Fibroblast of skin of right biceps (primary cell): ENCODE measurements at places on chromosomes 11 and 22.

DNA sequence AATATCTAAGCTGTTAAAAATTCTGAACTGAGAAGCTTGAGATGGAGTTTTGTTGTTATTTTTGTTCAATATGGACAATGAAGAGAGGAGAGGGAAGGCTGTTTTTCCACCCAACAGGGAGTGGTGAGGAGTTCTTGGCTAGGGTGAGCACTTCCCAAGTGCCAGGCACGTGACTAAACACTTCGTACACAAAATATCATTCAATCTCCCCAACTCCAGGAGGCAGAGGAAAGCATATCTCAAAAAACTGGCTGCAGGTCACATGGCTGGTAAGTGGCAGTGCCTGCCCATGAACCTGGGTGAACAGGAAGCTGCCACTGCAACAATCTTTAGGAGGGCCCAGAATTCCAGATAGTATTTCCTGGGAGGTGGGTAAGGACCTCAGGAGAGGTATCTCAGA lies 11.6 kb downstream of the ELF5 start:
- DNase-seq: peak; percentile 8

DNA sequence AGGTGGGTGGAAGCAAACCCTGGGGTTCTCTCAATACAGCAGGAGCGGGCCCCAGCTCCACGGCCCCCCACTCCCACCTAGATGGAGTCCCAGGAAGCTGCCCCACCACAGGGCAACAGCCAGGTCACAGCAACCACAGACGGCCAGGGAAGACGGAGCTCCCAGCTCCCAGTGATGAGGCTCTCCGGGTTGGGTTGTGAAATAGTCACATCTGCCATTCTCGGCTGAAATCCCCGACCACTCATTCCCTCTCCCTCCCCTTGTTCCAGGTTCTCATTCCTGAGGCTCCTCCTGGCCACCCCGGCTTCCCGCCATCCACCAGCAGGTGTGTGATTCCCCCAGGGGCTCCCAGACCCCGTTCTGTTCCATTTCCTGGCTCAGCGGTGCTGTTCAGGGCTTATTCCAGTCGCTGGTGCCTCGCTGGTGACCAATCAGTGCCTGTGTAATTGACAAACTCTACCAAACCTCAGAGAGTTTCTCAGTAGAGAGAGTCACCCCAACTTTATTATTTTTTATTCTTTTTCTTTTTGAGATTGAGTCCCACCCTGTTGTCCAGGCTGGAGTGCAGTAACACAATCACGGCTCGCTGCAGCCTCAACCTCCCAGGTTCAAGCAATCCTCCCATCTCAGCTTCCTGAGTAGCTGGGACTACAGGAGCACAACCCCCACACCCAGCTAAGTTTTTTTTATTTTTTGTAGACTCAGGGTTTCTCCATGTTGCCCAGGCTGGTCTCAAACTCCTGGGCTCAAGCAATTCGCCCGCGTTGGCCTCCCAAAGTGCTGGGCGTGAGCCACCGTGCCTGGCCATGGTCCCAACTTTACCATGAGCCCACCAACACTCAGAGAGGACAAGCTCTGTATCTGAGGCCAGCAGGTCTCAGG lies 63.2 kb downstream of the SHANK2 start:
- DNase-seq: no peak

DNA sequence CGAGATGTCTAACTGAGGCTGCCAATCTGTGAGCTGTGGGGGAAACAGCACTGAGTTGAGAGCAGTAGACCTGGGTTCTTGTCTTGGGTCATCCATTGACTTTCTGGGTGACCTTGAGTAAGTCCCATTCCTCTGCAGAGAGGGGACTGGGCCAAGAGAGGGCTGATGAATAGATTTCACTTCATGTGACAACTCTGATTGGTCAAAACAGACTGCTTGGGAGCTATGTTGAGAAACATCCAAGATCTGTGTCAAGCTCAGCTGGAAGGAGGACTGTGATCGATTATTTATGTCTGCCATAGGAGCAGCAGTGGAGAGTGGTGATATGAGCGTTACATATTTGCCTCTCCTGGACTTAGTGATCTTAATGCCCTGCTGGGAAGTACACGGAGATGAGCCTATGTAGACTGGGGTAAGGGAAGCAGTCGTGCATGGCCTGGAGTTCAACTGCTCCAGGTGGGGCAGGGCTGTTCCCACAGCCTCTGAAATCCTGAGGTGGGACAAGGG lies 47.7 kb downstream of the OTOG start:
- no peak for DNase-seq

- peak; percentile 67 for DNase-seq
Observed at GRCh38 chr22:28051787-28052356, 132.8 kb upstream of the PITPNB start.

- no peak for DNase-seq
Observed at GRCh38 chr22:37301144-37301830, 19.0 kb downstream of the CYTH4 start.
